ENCODE measurements at places on chromosomes 2 and 18.

DNA sequence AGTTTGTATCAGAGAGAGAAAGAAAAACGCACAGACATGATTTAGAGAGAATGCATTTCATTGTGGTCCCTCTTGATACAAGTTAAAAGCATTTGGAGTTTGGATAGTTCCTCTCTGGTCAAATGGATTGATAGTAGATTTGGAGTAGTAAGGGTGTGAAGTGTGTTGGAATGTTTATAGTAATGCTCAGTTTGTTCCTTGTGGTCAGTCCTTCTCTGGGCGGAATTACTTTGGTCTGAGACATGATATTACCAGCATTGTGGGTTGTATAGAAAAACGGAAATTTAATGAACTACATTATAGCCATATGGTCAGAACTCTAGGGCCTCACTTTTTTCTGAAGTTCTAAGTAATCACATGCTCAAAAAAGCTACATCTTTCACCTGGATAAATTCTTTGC lies 178.9 kb downstream of the AGAP1 start:
- no peak for DNase-seq

- DNase-seq, result no peak
These were observed 251.8 kb upstream of the NETO1 start for GRCh38 chr18:73119574-73119973.

DNA sequence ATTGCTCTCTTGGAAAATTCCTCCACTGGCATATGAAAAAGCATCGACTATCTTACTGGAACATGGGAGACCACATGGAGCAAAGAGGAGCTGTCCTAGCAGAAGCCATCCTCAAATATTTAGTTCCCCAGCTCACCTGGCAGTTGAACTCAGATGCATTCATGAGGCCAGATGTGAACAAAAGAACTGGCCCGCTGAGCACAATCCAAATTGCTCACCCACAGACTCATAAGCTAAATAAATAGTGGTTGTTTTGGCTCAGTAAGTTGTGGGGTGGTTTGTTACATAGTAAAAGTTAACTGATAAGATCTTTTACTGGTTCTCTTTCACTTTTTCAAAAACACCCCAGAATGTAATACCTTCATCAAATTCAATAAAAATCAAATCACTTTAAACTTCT lies 108.6 kb upstream of the CWC22 start:
- DNase-seq, result no peak

DNA sequence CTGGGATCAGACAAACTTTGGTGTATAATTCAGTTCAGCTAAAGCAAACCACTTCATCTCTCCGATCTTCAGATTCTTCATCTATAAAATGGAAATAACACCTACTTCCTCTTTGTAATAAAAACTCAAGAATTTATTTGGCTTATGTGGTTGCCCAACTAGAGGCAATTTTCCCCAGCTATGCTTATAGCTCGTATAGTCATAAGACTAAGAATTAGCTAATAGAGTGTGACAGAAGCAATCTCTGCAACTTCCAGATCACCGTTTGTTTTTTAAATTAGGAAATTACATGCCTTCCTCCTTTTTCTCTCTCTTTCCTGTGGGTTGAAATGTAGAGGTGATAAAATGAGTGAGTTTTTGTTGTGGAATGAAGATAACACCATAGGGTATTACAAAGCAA lies 35.3 kb upstream of the KCNF1 start:
- DNase-seq, result no peak

- no peak for DNase-seq
These were observed 1132.2 kb downstream of the DPP10 start for GRCh38 chr2:115574667-115575066.

DNA sequence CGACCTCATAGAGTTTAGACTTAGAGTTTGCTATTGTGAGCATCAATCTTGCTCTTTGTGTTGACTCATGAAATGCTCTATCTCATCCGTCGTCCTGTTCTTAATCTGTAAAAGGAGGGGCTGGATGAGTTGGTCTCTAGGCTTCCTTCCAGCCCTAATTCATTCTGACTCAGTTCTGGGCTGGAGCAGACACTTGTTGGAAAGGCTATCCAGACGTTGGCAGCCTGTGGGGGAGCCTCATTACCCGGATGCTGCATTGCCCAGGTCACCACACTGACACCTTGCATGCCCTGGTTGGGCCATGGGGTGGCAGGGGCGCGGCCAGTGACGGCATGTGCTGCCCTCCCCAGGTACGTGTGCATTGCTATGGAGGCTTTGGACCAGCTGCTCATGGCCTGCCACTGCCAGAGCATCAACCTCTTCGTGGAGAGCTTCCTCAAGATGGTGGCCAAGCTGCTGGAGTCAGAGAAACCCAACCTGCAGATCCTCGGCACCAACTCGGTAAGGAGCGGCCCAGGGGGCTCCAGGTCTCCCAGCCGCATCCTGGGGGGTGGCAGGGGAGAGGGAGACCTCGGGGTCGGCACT lies 61.5 kb downstream of the EFR3B start:
- no peak for DNase-seq

DNA sequence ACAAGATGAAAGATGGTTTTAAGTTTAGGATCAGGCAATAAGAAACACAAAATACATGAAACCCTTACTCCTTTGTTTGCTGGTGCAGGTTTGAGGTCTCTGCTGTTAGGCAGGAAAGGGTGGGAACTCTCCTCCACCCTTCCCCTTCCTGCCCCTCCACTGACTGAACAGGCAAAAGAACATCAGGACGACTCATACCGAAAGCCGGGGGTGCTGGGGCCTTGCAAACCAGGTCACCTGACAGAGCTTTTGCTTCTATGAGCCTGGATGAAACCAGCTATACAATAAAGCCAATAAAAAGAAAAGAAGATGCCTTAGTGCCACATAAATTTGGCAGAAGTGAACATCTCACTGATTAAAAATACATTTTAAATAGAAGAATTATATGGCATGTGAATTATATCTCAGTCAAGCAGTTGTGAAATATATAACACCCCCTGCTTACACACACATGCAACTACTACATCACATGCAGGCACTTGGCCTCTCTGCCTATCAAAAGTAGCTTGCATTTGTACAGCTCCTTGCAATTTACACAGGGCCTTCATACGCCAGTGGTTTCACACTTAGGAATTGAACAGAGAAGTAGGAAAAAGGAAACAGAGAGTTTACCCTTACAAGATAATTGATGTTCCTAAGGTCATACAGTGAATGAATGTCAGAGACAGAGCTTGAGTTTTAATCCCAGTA lies 215.1 kb upstream of the TRIB2 start:
- peak; percentile 49 for DNase-seq

GRCh38 chr18:13268158-13269012 lies 49.8 kb downstream of the LDLRAD4 start:
- no peak for DNase-seq

- DNase-seq, result no peak
These were observed 8.2 kb downstream of the ADAM17 start for GRCh38 chr2:9547262-9547991.

DNA sequence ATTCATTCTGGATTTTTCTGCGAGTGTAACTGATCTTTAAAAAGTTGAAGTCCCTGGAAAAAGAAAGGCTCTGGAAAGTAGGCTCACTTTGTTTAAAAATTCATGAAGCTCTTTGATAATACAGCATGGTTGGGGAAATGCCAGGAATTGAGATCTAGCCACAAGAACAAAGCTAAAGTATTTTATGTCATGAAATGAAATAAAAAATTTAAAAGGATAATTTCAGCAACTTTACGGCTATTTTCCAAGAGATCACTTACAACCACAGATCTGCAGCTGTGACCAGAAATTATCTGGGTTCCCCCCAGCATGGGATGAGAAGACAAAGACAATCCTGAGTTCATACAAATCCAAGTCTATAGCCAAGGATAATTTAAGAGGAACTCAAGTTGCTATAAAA lies 25.3 kb upstream of the RFX8 start:
- DNase-seq, result no peak

- no peak for DNase-seq
These were observed 496.7 kb downstream of the NRXN1 start for GRCh38 chr2:50535256-50535655.

DNA sequence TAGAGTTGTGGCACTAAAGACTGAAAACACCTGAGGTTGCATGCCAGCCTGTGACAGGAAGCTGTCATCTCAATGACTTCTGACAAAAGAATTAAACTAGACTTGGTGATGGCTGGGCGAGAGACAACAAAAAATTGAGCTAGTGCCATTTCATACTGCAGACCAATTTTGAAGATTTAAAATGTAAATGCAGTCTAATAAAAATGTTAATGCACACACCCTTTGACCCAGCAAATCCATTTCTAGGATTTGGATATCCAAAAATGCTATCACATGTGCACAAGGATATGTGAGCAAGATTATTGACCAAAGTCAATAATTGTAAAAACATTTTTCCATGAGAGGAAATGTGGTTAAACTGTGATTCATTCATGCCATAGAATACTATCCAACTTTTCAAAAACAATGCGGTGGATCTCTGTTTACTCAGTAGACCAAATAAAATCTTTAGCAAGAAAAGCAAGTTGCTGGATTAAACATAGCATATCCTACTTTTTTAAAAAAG lies 5.6 kb downstream of the FBXO36 start:
- DNase-seq, result no peak

GRCh38 chr2:136131484-136131960 lies 13.6 kb upstream of the CXCR4 start:
- DNase-seq, result no peak

DNA sequence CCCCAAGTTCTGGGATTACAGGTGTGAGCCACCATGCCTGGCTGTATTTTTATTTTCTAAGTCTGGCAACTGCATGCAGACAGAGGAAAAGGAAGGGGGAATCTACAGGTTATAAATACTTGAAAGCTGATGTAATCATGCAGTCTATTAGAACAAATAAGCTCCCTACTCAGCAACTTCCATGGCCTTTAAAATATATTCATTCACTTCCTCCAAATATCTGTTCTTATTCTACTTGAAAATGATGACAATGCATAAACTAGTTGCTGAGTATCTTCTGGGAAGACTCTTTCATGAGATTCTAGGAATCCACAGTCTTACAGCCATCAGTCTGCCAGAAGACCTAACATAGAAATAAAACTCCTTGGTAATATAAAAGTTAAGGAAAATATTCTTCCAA lies 66.9 kb upstream of the NCKAP5 start:
- no peak for DNase-seq

DNA sequence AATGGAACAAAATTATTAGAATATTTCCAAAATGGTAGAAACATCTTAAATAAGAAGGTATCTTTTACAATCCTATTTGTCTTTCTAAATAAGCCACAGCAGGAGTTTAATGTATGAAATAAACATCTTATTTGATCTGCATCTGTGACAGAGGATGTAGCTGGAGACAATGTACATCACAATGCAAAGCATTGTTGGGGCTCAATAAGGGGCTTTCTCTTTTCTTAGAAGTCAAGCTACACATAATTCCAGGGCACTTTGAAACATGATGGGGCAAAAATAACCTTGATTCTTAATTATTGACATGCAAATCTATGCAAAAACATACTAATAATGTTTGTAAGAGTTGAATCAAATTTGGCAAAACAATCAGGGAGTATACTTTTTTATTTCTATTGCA lies 255.1 kb downstream of the DSC3 start:
- DNase-seq, result no peak

DNA sequence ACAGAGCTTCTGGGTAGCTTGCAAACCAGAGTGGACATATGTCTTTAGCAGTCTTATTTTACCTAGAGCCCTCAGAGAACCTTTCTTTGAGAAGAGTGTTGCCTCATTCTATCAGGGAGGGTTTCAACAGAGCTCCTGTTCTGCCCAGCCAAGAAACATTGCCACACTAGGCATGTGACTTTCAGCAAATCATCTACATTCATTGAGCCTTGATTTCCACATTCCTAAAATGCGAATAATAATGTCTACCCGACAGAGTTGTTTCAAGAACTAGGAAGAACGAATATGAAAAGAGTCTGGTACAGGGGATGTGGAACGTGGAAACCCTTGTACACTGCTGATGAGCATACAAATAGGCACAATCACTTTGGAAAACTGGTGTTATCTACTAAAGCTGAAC lies 7.8 kb upstream of the PRKAG3 start:
- DNase-seq, result no peak

- DNase-seq, result no peak
These were observed 437.0 kb downstream of the PARD3B start for GRCh38 chr2:204982303-204982702.

GRCh38 chr2:176774766-176775451 lies 437.7 kb upstream of the HNRNPA3 start:
- DNase-seq, result no peak

- DNase-seq, result no peak
These were observed 181.3 kb upstream of the ZEB2 start for GRCh38 chr2:144701259-144701658.

- DNase-seq, result peak; percentile 36
These were observed 181.8 kb downstream of the SNTG2 start for GRCh38 chr2:1132328-1132969.

GRCh38 chr2:195659982-195660890 lies 3.2 kb downstream of the SLC39A10 start:
- peak; percentile 41 for DNase-seq

- no peak for DNase-seq
These were observed 7.0 kb downstream of the RNPEPL1 start for GRCh38 chr2:240575101-240575965.

- DNase-seq, result no peak
These were observed 257.8 kb upstream of the STON1 start for GRCh38 chr2:48272199-48272598.

- DNase-seq, result no peak
These were observed 161.3 kb downstream of the DTNA start for GRCh38 chr18:34871435-34871834.

DNA sequence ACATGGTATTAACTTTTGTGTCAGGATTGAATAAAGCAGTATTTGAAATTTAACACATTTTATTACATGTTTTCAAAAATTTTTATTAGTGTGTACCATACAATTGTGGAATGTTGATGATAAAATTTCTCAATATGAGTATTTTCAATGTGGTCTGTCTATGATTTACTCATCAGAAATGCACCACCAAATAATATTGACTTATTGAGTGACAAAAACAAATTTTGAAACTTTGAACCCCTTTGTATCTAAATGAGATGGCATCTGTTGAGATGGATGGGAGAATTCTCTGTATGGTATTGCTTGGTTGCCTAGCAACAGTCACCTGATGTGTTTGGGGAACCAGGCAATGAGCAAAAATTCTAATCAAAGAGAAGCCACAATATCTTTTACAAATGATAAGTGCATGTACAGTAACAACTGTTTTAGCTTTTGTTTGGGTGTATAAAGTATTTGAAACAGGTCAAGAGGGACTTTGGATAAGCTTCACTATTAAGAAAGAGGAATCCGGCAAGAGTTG lies 400.1 kb downstream of the CCDC85A start:
- DNase-seq, result no peak

- DNase-seq, result no peak
These were observed 1.3 kb downstream of the ARHGEF4 start for GRCh38 chr2:130837811-130838565.

Data from activated T-cell treated with anti-CD3 and anti-CD28 coated beads for 48 hours (primary cell).